ENCODE measurements at places on chromosomes 7 and 10.

DNA sequence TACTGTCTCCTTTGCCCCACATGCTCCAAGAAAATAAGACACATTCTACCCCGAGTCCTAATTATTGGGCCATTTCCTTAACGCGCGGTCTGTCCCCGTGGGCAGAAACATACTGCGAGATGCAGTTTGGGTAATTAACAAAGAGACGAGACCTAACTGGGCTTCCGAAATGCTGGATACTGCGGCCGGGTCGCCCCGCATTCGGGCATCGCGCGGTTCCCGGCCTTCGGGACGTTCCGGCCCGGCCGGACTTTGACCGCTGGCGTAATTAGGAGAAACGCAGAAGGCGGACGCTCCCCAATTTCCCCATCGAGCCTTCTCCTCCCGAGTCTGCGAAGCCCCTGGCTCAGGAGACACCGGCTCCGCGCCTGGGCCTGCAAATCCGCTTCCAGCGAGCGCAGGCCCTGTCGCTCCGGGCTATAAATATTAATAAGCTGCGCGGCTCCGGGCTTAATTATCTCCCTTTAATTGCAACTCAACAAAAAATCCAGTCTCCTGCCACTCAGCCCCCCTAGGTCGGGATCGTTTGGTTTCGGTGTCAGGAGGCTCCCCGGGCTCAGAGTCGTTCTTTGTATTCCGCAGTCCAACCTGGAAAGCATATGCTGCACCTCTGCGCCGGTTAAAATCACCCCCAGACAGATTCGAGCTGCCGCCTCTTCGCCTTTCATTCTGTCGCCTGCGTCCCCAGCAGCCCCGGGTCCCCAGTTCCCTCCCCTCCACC lies 131.5 kb downstream of the SPAG6 start:
- no peak for DNase-seq

DNA sequence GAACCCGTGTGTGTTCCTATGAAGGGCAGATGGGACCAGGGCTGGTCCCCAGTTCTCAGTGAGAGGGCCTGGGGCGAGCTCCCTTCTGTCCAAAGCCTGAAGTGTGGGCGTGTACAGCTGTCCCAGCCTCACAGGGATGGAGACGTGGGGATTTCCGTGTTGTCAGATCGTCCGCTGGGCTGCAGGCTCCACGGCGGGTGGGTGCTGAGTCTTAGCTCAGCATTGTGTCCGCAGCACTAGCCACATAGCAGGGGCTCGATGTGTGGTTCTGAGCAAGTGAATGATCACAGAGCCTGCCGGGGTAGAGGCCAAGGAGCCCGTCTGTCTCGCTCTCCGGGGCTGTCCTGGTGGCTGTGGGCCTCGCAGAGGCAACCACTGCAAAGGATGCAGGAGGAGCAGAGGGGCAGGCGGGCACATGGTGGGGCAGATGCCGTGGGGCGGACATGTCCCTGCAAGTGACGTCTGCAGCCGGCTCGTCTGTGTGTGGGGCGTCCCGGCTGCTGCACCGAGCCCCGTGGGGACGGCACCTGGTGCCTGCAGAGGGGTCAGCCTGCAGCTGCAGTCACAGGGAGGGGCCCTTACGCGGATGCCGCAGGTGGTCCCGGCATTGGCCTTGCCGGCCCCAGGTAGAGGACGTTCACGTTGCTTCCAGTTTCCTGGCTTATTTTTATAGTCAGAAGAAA lies 30.9 kb downstream of the FAM20C start:
- no peak for DNase-seq

GRCh38 chr10:16891375-16892313 lies 74.4 kb upstream of the RSU1 start:
- DNase-seq, result peak; percentile 14

DNA sequence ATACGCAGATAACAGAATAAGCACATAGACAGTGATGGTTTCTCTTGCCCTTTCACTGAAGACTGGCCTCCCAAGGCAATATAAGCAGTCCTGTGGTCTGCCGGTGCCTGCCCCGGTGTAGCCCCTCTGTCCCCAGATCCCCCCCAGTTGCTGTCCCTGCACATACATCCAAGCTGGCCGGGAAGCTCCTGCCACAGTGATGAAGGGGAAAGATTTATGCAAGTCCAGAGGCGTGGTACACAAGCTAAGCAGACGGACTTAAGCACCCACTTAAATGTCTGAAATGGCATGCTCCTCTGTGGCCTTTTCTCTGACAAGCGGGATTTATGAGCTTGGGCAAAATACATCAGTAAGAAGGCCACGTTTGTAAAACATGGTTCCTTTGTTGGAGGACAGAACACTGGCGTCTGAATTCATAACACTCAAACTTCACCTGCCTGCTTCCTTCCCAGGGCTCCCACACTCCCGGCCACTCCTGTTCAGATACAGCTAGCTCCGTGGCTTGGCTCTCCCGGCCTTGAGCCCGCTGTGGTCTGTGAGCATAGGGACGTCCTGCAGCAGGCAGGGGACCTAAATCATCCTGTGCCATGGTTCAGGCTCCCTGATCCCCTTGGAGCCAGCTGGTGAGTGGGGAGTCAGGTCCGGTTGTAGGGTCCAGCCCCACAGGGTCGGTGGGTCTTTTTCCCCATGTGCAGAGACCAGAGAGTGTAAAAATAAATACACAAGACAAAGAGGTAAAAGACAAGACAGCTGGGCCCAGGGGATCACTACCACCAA lies 61.7 kb upstream of the PPP2R2D start:
- no peak for DNase-seq

DNA sequence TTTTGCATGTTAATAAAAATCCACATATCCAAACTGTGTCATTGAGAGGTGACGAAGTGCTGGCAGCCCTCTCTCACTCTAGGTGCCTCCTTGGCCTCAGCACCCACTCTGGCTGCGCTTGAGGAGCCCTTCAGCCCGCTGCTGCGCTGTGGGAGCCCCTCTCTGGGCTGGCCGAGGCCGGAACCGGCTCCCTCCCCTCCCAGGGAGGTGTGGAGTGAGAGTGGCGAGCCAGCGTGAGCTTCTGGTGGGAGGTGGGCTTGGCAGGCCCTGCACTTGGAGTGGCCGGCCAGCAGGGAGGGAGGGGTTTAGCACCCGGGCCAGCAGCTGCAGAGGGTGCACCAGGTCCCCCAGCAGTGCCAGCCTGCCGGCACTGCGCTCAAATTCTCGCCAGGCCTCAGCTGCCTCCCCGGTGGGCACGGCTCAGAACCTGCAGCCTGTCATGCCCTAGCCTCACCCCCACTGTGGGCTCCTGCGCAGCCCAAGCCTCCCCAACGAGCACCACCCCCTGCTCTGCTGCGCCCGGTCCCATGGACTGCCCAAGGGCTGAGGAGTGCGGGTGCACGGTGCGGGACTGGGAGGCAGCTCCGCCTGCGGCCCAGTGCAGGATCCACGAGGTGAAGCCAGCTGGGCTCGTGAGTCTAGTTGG lies 11.1 kb downstream of the YAE1 start:
- no peak for DNase-seq

- no peak for DNase-seq
Observed at GRCh38 chr10:75024971-75025523, 86.4 kb upstream of the SAMD8 start.

DNA sequence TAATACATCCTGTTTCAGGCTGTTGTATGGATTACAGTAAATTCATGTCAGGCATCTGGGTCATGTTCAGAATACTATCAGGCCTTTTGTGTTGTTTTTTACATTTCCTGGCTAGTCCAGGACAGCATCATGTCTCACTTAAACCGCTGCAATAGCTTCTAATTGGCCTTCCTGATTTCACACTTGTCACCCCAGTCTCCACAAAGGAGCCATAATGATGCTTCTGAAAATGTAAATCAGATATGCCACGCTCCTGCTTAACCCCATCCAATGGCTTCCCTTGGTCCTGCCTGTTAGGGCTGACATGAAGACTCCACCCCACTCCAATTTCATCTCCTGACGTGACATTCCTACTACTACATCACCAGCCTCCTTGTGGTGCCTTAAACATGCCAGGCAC lies 220.0 kb downstream of the CACNA2D1 start:
- no peak for DNase-seq

GRCh38 chr7:123658023-123658422 lies 2.4 kb downstream of the LMOD2 start:
- no peak for DNase-seq

- no peak for DNase-seq
Observed at GRCh38 chr7:70426249-70426880, 705.6 kb upstream of the GALNT17 start.

Measured in CD8-positive, alpha-beta memory T cell (primary cell).